ENCODE measurements at places on chromosomes 4 and X. TPM values are rescaled to one million over a fixed set of nuclear protein-coding genes. Genes with fewer than 3 reads are reported as not detected.

DNA sequence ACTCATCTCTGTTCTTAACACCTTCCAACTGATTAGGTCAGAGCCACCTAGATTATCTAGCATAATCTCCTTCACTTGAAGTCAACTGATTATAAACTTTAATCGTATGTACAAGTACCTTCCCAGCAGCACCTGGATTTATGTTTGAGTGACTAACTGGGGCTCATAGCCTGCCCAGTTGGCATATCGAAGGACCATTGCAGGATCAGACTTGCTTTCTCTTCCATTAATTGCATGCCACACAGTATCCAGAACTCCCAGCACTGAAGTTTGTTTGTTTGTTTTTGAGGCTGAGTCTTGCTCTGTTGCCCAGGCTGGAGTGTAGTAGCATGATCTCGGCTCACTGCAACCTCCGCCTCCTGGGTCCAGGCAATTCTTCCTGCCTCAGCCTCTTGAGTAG lies 27.9 kb downstream of the GRK4 start:
- DNase-seq, result no peak
- H3K4me1 ChIP-seq, result no peaks in the 10 kb centered on the region
- H3K36me3 ChIP-seq, result peaks cover 4% of the 10 kb centered on the region
- H3K27me3 ChIP-seq, result no peaks in the 10 kb centered on the region
- H3K4me3 ChIP-seq, result no peak overlapping the region

DNA sequence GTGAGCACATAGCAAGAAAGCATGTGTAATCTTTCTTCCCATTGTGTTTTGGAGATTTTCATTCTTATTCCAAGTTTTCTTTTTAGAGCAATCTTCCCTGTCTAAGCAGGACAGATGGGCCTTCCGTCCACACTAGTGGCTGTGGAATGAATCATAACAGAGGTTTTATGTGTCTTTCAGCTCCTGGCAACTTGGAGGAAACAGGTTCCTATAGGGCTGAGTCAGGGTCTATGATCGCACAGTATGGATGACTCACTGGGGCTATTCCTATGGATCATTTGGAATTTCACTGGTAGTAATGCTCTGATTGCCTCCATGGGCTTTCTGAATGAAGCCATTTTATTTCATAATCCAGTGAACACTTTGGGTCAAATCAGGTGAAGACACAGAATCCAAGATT lies 51.8 kb upstream of the CBLL2 start:
- no peaks in the 10 kb centered on the region for H3K27me3 ChIP-seq
- no peaks in the 10 kb centered on the region for H3K4me1 ChIP-seq
- no peak overlapping the region for H3K27ac ChIP-seq
- H3K36me3 ChIP-seq, result no peaks in the 10 kb centered on the region
- no peak overlapping the region for H3K4me3 ChIP-seq

- DNase-seq, result no peak
- H3K4me3 ChIP-seq, result no peak overlapping the region
- H3K27ac ChIP-seq, result no peak overlapping the region
- H3K27me3 ChIP-seq, result peaks cover 4% of the 10 kb centered on the region
- no peaks in the 10 kb centered on the region for H3K36me3 ChIP-seq
- no peaks in the 10 kb centered on the region for H3K4me1 ChIP-seq
Observed at GRCh38 chrX:905848-906566, 275.4 kb downstream of the SHOX start.

GRCh38 chrX:148459343-148459742 lies 41.1 kb upstream of the AFF2 start:
- H3K4me1 ChIP-seq, result no peaks in the 10 kb centered on the region

DNA sequence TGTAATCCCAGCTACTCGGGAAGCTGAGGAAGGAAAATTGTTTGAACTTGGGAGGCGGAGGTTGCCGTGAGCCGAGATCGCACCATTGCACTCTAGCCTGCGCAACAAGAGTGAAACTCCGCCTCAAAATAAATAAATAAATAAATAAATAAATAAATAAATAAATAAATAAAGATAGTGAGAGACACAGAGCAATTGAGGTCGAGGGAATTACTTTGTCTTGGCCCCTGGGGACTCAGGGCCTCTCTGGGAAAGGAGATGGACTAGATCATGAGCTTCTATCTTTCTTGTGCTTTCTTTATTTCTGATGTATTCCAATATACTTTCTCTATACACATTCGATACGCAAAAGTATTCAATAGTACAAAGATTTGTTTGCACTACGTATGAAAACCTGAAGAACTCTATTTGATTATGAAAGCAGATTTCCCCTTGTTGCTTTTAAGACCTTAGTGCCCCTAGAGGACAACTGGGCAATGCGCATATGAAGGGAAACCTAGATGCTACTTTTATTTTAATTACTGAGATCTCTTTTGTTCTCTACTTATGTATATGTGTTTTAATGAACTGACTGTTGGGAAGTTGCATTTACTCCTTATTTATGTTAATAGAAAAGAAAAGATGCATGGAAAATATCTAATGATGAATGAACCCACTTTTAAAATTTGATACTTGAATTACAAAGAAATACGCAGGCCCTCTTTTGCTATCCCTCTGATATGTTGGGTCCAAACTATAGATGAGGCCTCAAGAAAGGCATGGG lies 12.8 kb upstream of the ELOVL6 start:
- no peak overlapping the region for H3K27ac ChIP-seq
- H3K4me3 ChIP-seq, result no peak overlapping the region
- H3K36me3 ChIP-seq, result no peaks in the 10 kb centered on the region
- no peaks in the 10 kb centered on the region for H3K4me1 ChIP-seq

- DNase-seq, result no peak
- peaks cover 21% of the 10 kb centered on the region for H3K4me1 ChIP-seq
- no peak overlapping the region for H3K4me3 ChIP-seq
- peaks cover 2% of the 10 kb centered on the region for H3K36me3 ChIP-seq
Observed at GRCh38 chr4:7932287-7932686, 7.4 kb downstream of the AFAP1 start.

GRCh38 chr4:156788782-156789181 lies 182.8 kb downstream of the PDGFC start:
- no peak overlapping the region for H3K27ac ChIP-seq
- peaks cover 12% of the 10 kb centered on the region for H3K4me1 ChIP-seq
- DNase-seq, result no peak
- no peaks in the 10 kb centered on the region for H3K27me3 ChIP-seq
- peaks cover 2% of the 10 kb centered on the region for H3K36me3 ChIP-seq

DNA sequence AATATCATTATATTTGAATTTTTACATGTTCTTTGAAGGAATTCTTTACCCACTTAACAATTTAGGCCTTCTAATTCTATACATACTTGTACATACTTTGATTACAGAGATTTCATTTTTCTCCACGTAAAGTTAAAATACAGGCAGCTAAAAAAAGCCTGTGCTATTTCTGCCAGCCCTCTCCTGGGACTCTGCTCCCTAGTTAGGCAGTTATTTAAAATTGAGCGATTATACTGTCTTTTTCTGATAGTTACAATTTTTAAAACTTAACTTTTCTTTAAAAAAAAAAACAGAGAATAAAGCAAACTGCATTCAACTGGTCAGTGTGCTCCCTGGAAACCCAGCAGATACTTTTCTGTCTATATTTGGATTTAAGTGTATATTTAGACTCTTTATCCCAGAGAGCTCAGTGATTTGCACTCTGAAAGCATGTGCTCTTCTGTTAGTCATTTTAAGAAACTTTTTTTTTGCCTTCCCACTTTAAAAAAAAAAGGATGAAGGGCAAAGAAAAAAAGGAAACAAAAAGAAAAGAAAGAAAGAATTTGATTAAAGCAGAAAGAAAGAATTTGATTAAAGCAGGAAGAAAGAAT lies 18.1 kb upstream of the FAM241A start:
- no peak for DNase-seq
- H3K27ac ChIP-seq, result no peak overlapping the region
- H3K27me3 ChIP-seq, result peaks cover 6% of the 10 kb centered on the region
- H3K4me1 ChIP-seq, result no peaks in the 10 kb centered on the region

DNA sequence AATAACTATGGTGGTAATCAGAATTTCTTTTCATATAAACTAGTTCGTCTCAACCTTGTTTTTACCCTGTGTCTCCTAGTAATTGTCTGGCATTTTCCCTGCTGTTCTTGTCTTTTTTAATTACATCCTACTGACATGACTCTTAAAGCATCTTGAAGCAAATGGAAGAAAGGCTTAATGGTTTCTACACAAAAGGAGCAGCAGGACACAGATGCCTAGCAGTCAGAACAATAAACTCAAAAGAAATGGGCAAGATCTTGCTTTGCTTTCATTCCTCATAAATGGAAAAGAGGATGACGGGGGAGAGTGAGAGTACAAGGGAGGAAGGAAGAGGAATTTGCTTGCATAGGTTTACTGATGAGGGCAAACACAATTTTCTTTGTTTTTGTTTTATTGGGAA lies 293.2 kb upstream of the EMCN start:
- H3K36me3 ChIP-seq, result no peaks in the 10 kb centered on the region
- no peaks in the 10 kb centered on the region for H3K27me3 ChIP-seq
- H3K4me3 ChIP-seq, result no peak overlapping the region
- H3K27ac ChIP-seq, result no peak overlapping the region
- H3K4me1 ChIP-seq, result no peaks in the 10 kb centered on the region
- no peak for DNase-seq

Gene ANOS1
- 6.9 TPM for total RNA-seq

Gene EPGN
- total RNA-seq, result not detected

Data from progenitor cell of endocrine pancreas (in vitro differentiated cells).